ENCODE measurements at places on chromosomes 12 and 14.

DNA sequence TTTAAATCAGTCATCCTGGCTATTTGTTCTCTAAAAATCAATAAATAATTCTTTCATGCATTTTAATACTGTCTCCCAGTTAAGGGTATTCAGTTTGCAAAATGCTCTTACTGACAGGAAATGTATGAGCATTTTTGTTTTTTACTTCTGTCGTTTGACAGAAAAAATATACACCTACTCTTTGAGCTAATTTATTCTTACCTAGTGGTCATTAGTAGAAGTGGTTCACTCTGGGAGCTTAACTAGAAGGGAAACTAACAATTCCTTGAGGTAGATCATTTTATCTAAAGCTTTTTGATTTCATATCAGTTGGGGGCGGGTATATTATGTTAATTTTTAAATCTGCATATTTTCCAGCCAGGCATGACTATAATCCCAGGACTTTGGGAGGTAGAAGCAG lies 33.8 kb upstream of the PAPLN start:
- no peak for DNase-seq

- peak; percentile 26 for DNase-seq
Measured at GRCh38 chr14:88013750-88014349, 8.9 kb downstream of the GPR65 start.

GRCh38 chr12:121748571-121749265 lies 36.2 kb downstream of the TMEM120B start:
- DNase-seq = no peak

GRCh38 chr14:76100236-76100635 lies 51.5 kb upstream of the GPATCH2L start:
- DNase-seq = no peak

GRCh38 chr12:117333331-117333881 lies 28.0 kb downstream of the NOS1 start:
- DNase-seq = no peak

GRCh38 chr12:75766263-75767160 lies 255.1 kb upstream of the KRR1 start:
- DNase-seq = no peak

DNA sequence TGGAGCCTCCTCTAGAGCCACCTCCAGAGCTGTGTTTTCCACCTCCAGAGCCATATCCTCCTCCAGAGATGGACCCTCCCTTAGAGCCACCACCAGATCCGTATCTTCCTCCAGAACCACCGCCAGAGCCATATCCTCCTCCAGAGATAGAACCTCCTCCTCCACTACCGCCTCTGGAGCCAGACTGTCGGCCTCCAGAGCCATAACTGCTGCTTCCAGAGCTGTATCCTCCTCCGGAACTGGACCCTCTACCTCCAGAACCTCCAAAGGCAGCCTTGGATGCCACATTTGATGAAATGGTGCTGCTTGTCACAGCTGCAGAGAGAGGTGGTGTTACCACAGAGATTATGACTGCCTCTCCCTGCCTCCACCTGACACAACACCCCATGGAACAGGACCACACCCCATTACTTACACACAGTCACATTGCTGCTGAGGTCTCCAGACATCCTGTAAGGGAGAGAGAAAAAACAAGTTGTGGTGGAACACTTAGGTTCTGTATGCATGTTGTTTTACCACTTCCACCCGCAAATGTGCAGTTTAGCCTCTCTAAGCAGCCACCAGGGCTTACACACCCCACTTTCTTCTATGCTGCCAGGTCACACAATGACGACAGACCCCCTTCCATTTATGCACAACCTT lies 6.8 kb downstream of the KRT2 start:
- no peak for DNase-seq
